ENCODE measurements at places on chromosomes 1 and 21. TPM values are rescaled to one million over a fixed set of nuclear protein-coding genes. Genes with fewer than 3 reads are reported as not detected.

The VANGL2 gene
- 0.06 TPM for total RNA-seq

The KCNQ4 gene
- total RNA-seq, result 0.17 TPM

The TFF3 gene
- total RNA-seq, result not detected

The PGM1 gene
- total RNA-seq, result 43.7 TPM
